ENCODE measurements at places on chromosomes 6 and 20. TPM values are rescaled to one million over a fixed set of nuclear protein-coding genes. Genes with fewer than 3 reads are reported as not detected.

DNA sequence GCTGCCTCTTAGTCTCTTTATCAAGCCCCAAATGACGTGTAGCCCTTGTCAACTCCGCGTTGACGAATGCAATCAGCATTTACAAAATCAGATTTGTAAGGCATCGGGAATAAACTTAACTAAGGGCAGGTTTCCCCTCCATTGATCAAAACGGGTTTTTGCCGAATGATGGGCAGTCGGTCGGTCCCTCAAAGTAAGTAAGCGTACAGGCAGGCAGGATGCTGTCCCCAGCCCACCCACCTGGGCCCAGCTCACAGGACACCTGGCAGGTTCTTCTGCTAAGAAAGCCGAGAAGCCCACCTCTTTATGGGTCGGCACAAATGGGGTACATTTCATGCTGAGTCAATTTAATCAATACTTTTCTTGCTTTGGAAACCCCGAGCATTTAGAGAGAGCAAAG, 22.0 kb upstream of the MAFB start:
- no peak for DNase-seq

- no peak for DNase-seq
Measured at GRCh38 chr6:18498408-18498807, 111.3 kb downstream of the RNF144B start.

Gene TBXT
- total RNA-seq: 2.3 TPM

DNA sequence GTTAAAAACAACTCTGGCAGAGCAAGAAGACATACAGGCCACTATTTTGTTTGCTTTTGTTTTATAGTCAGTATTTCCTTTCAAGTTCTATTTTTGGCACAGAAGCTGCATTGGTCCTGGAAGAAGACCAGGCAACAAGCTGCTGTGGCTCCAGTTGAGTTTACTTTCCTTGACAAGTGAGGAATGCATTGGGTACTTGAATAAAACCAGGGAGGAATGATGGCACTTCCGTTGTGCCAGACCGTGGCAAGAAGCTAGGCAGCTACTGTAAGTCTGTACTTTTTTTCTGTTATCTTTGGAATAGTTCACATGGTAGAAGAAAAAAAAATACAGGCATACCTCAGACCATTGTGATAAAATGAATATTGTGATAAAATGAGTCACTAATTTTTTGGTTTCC, 66.3 kb downstream of the NCOA3 start:
- no peak for DNase-seq

Gene SLC17A1
- total RNA-seq: not detected

Gene SIGLEC1
- total RNA-seq: not detected

Gene CDSN
- not detected for total RNA-seq

Gene MICAL1
- 23.9 TPM for total RNA-seq

Gene PRL
- not detected for total RNA-seq

Gene STX7
- 38.0 TPM for total RNA-seq

DNA sequence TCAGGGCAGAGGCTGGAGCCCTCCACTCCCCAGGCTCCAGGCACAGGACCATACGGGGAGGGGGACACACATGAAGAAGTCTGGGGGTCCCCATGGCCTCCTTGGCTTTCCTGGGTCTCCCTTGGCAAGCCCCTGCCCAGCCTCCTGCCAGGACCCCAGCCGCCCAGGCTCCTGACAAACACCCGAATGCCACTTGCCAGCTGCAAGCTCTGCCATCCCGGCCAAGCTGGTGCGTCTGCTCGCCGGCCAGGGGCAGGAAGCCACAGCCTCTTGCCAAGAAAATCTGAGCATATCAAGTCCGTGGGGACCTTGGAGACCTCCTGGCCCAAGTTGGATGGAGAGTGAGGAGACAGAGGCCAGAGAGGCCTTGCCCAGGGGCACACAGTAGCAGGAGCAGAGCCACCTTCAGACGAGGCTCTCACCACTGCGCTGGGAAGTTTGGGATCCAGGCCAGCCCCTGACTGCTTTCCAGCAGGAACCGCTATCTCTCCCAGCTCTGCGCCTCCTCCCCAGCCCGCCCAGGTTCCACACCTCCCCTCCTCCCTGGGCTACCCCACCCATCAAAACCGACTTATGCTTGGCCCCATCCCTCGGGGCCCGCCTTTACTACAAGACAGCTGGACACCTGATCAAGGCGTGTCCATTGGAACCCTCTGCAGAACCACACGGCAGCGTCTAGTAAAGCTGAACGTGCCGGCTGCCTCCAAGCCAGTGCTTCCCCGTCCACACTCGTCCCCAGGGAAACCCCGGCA, 80.2 kb downstream of the GRM4 start:
- no peak for DNase-seq

- no peak for DNase-seq
Measured at GRCh38 chr6:143005816-143006215, 54.9 kb upstream of the AIG1 start.

Gene PAK5
- total RNA-seq: 0.42 TPM

DNA sequence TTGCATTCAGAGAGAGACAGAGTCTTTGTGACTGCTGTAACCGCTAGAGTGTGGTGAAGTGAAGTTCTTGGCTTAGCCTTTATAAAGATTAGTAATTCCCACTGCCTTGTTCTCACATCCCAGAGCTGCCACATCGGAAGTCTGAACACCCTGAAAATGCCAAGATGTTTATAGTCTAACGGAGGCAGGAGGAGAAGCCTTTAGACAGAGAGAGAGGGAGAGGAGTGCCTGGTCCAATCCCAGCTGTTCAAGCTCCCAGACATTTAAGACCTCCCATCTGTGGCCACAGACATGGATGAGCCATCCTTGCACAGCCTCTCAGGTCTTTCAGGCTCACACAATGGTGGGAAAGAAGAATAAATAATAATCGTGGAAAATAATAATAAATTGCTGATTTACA, 1422.8 kb upstream of the EYS start:
- no peak for DNase-seq

DNA sequence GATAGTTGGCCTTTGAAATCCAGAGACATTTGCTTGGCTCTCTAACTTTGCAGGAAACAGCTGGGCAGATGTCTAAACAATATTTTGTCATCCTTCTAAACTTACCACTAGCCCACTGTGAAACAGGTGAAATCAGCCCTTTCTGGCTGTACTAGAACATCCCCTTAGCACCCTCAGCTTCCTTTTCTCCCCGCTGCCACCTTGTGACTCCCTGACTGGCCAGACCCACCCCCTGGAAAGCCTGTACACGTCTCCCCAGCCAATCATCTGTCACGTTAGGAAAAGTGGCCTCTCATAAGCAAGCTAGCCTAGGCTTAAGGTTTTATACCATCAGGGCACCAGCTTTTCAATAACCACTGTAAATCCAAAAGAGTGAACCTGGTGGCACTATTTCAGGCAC, 88.6 kb upstream of the E2F3 start:
- no peak for DNase-seq

- DNase-seq: no peak
Measured at GRCh38 chr6:56364827-56365339, 117.5 kb upstream of the COL21A1 start.

DNA sequence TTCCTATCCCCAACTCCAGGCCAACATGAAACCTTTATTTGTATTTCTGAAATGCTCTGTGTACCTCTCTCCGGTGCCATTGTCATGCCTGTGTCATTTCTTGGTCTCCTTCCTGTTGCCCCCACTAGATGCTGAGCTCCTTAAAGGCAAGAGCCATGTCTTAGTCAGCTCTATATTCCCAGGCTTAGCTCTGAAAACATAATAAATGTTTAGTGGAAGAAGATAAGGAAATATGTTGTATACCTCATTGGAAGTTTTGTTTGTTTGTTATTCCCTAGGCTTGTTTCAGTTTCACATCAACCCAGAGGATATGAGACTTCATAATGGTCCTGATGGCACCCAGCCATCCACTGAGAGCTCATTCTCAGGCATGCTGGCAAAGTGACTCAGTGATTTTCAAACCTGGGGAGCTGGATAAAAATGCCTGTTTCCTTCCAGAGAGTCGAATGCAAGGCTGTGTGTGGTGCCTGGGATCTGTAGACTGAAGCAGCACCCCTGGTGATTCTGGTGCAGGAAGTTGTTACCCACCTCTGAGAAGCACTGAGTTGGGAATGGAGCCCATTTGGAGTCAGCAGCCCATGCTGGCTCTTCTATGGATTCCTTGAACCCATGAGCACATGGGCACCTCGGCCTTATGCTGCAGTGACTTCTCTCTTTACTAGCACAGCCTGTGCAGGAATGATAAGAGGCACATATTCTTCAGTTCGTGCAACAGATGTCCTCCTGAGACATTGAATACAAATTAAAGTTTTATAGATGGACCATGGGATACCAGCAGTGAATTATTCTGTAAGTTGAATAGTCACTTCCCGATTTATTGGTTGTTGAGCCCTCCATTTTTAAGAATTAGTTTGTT, 205.2 kb downstream of the FARS2 start:
- no peak for DNase-seq

Gene SLC17A2
- total RNA-seq: not detected

Gene OVOL2
- 15.3 TPM for total RNA-seq

DNA sequence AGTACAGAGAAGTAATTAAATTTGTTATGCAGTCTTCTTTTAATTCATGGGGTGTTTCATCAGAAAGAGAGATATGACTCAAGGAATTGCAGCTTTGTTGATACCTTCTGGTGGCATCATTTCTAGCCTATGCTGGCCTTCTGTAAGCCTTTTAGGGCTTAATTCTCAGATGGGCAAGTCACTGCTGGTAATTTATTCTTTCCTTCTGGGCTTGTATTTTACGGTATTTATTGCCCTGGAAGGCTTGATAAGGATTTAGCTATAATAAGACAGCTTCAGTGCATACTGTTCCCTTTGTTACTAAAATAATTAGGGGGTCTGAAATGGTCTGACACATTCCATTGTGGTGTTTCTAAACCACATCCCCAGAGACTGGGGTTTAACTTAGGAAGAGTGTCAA, 57.9 kb upstream of the EMILIN3 start:
- DNase-seq: no peak

- peak; percentile 49 for DNase-seq
Measured at GRCh38 chr6:157967020-157967419, 14.6 kb upstream of the SYNJ2 start.

DNA sequence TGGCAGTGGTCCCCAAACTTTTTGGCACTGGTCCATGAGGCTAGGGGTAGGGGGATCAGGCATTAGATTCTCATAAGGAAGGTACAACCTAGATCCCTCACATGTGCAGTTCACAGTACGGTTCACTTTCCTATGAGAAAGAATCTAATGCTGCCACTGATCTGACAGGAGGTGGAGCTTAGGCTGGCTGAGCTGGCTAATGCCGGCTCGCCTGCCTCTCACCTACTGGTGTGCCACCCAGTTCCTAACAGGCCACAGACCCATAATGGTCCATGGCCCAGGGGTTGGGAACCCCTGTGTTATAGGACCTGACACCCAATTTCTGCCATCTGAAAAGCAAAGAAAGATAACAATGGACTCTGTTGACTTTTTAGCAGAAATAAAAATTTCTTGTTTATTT, 199.6 kb downstream of the GMPR start:
- no peak for DNase-seq

Measured in endodermal cell (in vitro differentiated cells).